Fibroblast of skin of left biceps (primary cell): ENCODE measurements at places on chromosomes 11 and 22.

DNA sequence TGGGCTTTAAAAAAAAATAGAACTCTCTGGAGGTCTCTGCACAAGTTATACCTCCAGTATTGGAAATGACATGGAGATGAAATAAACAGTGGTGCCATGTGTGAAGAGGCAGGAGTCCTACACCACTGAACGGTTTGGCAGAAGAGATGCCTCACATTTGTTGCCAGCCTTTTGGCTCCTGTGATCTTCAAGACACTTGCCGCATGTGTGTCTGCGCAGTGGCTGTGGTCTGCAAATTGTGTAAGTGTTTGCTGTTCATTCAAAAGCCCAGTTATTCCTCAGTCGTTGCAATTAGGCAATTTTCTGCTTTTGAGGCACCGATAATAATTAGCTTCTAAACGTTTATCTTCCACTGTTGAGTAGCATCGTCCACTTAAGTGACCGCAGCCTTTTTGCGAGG lies 319.1 kb downstream of the BRD1 start:
- no peak for DNase-seq

- DNase-seq, result no peak
Measured at GRCh38 chr22:50061824-50062355, 3.8 kb upstream of the TTLL8 start.

- no peak for DNase-seq
Measured at GRCh38 chr22:43080616-43081015, 8.6 kb downstream of the TTLL1 start.

DNA sequence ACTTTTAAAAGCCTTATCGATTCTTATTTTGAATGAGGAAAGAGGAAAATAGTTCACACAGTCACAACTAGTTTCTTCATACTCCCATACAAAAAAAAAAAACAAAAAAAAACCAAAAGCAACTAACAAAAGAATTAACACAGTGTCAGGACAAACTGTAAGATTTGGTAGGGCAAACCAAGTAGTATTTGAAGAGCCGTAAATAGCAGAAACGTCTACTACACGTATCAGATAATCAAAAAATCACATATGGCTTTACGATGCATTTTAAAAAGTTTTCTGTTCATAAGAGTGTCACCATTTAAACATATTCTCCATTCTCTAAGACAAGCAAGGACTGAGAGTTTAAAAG lies 2.3 kb downstream of the PICALM start:
- no peak for DNase-seq

GRCh38 chr11:104912102-104912501 lies 13.8 kb upstream of the CASP12 start:
- DNase-seq, result no peak

DNA sequence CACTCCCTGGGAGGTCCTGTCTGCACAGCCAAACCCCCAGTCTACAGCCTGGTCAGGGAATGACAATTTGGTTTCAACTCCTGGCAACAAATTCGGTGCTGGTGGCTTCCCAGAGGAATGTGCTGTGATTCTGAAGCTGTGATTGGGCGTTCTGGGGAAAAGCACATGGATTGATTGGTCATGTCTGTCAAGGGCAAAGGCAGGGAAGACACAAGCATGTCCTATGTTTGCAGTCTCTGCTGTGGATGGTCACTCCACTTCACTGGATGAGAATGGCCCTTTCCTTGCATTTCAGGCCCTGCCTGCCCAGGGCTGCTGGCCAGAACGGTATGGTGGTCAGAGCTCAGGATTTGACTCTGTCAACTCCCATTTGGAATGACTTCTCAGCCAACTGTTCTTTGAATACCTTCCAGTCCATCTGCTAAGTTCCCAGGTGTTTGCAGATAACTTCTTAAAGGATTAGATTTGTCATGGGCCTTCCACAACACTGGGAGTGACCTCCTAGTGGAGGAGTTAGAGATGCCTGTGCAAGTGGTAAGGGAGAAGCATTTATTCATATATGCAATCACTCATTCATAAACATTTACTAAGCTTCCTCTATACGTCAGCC lies 42.7 kb downstream of the SGSM1 start:
- no peak for DNase-seq

GRCh38 chr22:30969532-30970355 lies 679 bp downstream of the TUG1 start:
- DNase-seq, result no peak

DNA sequence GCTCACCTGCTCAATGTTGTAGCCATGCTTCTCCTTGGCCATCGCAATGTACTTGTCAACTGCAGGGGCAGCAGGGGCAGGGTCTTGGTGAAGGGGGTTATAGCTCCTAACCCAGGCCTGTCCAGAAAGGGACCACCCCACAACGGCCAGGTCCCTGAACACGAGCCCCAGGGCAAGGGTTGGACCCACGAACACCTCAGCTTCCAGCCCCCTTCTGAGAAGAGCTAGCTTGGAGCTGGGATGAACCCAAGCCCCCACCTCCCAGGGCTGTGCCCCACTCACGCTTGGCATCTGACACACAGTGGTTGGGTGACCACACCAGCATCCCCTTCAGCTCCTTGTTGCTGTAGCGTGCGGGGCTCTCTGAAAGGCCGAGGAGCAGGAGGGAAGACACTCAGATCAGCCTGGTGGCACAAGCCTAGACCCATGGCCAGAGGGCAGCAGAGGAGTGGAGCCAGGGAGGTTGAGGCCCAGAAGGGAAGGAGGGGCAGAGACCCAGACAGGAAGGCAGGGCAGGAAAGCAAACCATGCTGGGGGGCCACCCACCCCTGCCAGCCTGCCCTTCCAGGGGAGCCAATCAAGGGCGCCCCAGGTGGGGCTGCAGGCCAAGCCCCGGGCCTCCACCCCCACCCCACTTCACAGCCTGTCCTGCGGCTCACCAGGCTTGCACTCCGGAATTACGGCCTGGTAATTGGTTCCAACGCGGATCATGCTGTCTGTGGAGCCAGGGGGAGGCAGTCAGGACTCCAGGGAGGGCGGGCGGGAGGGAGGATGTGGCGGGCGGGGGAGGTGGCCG lies 1.9 kb downstream of the RCOR2 start:
- no peak for DNase-seq

GRCh38 chr11:76783896-76784813 lies 999 bp downstream of the TSKU start:
- DNase-seq, result no peak
